AG04449 (cell line): ENCODE measurements at places on chromosomes 6 and 20.
A peak's percentile ranks its signal among the peaks of the same experiment; 100 is the strongest.

DNA sequence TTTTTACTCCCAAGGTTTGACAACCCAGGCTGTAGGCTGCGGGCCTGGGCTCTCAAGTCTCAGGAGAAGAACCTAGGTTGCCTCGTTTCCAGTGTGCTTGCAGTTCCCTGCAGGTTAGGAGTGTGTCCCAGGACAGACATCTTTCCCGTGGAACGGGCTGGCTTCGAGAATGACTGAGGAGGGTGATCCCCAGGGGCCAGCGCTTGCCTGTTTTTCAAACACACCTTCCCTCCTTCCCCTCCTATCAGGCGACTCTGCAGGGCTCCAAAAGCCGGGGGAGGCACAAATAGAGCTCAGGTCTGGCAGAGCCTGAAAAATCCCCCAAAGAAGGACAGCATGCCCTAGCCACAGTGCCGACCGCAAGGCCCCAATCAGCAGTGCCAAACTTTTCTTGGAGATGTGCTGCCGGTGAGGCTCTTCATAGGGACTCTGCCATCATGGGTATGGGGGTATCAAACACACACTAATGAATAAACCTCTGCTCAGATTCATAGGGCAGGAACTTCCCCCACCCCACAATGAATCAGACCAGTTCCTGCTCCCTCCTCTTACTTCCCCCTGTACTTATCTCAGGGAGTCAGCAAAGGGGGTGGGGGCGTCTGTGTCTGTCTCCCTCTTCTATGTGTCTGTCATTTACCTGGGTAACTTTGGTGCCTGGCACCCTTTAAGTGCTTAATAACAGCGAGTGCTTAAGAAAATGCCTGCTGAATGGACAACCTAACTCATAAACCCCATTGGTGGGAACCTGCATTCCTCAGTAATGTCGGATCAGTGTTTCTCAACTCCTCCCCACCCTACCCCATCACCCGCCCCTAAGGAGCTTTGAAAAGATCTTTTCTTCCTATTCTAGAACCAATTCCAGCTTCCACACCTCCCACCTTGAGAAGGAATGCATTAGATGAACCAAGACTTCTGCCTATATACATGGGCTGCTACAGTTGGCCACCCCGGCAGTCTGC lies 1.6 kb downstream of the KCNG1 start:
- no peak for DNase-seq

DNA sequence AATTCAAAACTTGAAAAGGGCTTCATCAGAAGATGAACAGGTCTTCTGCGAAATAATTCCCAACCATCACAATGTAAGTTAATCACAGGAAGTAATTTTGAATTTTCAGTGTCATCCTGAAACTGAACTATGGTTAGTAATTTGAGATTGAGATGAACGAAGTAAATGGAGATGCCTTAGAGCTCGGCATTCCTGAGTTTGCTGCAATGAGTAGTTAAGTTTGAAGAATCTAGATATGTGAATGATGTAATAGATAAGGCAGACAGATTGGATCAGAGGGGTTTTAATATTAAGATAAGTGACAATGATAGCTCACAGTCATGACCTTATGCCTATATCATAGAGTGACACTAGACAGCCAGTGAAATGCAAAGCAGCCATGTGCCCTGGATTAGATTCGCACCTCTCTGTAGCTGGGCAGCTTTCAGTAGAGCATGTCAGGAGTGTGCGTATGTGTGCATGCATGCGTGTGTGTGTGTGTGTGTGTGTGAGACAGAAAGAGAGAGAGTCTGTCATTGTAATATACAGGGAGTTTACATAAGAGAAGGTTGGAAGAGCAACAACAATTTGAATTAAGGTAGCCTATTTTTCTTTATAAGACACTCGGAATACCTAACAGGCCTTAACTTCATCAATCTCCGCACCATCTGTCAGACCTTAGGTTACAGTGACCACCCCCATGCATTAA lies 233.0 kb downstream of the GMPR start:
- no peak for DNase-seq

GRCh38 chr6:25710287-25710686 lies 44.3 kb upstream of the SLC17A4 start:
- DNase-seq: no peak

- DNase-seq: no peak
Observed at GRCh38 chr6:157748839-157749571, 74.0 kb upstream of the SNX9 start.

GRCh38 chr20:32226391-32226790 lies 18.7 kb downstream of the POFUT1 start:
- no peak for DNase-seq

DNA sequence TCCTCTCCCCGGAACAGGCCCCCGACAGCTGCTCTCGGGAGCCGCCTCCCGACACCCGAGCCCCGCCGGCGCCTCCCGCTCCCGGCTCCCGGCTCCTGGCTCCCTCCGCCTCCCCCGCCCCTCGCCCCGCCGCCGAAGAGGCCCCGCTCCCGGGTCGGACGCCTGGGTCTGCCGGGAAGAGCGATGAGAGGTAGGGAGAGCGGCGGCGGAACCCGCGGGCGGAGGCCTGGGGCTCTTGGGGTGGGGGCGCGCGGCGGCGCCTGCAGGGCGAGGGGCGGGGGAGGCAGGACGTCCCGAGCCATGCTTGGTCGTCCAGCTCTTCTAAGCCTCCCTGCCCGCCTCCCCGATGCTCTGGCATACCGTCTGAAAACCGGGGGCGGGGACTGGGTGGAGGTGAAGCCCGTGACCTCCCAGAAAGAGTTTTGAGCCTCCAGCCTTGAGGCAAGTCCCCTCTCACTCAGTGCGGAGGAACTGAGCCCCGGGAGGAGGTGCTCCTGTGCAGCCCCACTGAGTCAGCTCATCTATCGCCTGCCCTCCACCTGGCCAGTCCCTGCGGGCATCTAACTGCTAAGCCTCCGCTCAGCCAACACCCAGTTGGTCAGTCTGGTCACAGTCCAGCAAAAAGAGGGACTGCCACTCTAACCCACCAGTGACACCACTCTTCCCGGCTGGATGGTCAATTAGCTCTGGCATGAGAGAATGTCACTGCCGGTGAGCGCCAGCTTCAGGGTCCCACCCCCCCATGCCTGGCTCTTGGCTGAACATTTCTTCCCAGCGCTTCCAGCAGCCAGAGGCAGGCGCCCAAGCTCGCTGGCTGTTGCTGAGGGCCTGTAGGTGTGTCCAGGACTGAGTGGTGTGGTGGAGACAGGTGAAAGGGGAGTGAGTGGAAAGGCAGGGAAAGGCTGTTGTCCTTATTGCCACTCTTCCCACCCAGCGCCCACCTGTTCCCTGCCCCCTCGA lies 482 bp downstream of the DDR1 start:
- no peak for DNase-seq

DNA sequence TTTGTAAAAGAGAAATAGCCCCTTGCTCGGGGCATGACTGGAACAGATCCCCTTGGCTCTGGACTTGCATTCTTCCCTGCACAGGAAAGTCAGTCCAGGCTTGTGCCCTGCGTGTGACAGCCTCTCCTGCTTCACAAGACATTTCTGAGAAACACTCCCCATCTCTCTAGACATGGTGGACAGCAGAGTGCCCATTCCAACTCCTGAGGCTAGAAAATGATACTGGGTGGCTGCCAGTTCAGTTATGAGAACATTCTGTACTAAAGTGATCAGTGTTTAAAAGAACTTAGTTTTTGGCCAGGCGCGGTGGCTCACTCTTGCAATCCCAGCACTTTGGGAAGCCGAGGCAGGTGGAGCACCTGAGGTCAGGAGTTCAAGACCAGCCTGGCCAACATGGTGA lies 41.3 kb downstream of the TGM3 start:
- DNase-seq: no peak

- DNase-seq: no peak
Observed at GRCh38 chr6:72182337-72183246, 296.2 kb downstream of the RIMS1 start.

- no peak for DNase-seq
Observed at GRCh38 chr6:142255785-142256184, 46.0 kb upstream of the ADGRG6 start.

DNA sequence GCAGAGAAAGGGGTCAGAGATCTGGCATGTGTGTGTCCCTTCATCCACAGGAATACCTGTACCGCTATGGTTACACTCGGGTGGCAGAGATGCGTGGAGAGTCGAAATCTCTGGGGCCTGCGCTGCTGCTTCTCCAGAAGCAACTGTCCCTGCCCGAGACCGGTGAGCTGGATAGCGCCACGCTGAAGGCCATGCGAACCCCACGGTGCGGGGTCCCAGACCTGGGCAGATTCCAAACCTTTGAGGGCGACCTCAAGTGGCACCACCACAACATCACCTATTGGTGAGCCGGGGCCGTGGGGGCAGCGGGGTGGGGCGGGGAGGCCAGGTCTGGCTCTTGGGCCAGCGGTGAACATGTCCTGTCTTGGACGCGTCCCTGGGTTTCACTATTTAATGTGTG lies 1.1 kb downstream of the MMP9 start:
- no peak for DNase-seq

DNA sequence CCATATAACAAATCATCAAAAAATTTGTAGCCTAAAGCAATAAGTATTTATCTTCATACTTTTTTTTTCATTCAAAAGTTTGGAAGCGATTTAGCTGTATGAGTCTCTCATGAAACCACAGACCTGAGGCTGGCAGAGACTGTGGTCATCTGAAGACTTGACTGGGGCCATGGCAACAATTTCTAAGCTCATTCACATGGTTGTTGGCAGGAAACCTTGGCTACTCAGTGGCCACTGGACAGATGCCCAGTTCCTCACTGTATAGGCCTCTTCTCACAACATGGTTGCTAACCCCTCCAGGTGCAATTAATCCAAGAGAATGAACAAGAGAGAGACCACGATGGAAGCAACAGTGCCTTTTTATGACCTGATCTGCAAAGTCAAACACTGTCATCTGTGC lies 235.9 kb downstream of the BTBD3 start:
- no peak for DNase-seq

GRCh38 chr6:21967056-21967974 lies 329.5 kb downstream of the PRL start:
- DNase-seq: no peak

DNA sequence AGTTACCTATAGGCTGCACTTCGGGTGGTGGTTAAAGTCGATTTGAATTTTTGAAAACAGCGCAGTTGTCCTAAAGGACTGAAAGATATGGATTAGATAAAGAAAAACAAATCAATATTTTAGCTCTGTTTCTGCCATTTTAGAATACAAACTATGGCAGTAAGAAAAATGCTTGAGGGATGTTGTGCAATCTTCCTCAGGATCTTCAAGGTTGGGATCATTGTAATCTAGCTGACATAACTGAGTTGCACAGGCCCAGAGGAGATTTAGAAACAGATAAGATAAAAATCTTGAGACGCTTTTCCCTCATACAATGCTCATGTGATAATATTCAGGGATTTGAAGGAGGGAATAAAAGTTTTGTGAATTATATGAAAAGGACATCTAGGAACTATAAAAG lies 926 bp downstream of the PEX3 start:
- DNase-seq: no peak

DNA sequence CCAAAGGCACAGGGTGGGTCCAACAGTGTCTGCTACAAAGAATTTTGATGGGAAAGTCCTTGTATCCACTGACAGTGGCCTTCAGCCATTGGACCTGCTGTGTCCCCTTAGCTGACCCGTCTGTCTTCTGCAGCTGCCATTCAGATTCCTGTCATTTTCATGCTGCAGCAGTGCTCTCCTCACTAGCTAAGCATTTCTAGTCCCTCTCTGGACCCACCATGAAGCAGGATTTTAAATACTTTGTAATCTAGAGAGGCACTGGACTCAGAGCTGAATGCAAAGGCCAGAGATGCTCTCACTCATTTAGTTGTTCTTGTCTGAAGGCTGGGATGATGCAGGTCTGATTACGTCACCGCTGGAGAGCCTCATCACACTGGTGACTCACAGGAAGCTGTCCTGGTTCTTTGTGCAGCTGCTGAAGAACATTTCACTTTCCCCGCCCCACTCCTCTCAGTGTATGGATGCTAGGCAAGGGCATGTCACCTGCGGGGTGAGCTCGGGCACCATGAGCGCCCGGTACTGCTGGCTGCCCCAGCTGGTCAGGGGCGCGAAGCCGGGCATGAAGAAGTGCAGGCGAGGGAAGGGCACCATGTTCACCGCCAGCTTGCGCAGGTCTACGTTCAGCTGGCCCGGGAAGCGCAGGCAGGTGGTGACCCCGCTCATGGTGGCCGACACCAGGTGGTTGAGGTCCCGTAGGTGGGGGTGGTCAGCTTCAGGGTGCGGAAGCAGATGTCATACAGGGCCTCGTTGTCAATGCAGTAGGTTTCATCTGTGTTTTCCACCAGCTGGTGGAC lies 19.4 kb upstream of the TUBB2A start:
- peak; percentile 53 for DNase-seq
